ENCODE measurements at places on chromosomes 12 and 14.

- DNase-seq, result no peak
These were observed 197.0 kb downstream of the ACSS3 start for GRCh38 chr12:81274637-81275529.

DNA sequence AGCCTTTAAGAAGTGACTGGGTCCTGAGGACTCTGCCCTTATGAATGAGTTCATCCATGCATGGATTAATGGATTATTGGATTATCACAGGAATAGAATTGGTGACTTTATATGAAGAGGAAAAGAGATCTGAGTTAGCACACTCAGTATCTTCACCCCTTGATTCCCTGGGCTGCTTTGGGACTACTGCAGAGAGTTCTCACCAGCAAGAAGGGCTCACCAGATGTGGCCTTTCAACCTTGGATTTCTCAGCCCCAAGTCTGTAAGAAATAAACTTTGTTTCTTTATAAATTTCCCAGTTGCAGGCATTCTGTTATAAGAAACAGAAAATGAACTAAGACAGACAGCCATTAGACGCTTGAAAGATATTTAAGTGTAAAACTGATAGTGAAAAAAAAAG is 509.2 kb downstream of the FLRT2 start:
- DNase-seq, result no peak

DNA sequence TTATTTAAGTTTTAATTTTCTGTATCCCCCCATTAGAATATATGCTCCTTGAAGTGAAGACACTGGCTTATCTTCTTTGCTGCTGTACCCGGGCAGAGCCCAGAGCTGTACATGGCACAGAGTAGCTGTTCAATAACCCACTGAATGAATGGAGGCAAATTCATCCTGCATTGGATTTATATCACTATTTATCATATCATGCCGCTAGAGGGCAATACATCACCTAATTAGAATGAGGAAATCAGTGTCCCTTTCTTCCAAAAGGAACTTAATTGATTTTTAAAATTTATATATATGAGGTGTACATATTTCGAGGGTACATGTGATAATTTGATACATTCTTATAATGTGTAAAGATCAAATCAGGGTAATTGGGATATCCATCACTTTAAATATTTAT is 89.2 kb upstream of the TMEM260 start:
- DNase-seq, result no peak

- no peak for DNase-seq
These were observed 1822.0 kb upstream of the SEL1L start for GRCh38 chr14:83355609-83356008.

DNA sequence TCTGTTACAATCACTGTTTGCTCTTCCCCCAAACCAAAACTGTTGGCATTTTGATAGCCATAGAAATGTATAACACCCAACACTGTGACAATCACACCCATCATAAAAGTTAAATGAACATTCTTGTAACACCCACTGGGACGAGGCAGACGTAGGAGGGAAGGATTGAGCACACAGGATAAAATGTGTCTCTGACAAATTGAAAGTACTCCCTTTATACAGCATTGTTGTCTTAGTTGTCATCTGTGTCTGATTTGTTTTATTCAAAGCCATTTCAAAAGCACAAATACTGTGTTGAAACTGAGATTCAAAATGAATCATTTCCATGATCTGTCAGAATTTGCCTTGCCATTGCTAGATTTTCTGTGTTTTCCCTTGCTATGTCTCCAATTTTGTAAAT is 436.3 kb downstream of the TMTC2 start:
- DNase-seq, result no peak

All from iPS DF 6.9 (cell line).